Stimulated activated CD8-positive, alpha-beta memory T cell treated with anti-CD3 and anti-CD28 coated beads, Interleukin-2, amount 100 ng/mL, for 1 hour (primary cell): ENCODE measurements at places on chromosomes 7 and 10.

GRCh38 chr7:34217972-34218371 lies 312.6 kb downstream of the BMPER start:
- DNase-seq: no peak

- no peak for DNase-seq
Measured at GRCh38 chr7:157628456-157628855, 291.7 kb downstream of the DNAJB6 start.

DNA sequence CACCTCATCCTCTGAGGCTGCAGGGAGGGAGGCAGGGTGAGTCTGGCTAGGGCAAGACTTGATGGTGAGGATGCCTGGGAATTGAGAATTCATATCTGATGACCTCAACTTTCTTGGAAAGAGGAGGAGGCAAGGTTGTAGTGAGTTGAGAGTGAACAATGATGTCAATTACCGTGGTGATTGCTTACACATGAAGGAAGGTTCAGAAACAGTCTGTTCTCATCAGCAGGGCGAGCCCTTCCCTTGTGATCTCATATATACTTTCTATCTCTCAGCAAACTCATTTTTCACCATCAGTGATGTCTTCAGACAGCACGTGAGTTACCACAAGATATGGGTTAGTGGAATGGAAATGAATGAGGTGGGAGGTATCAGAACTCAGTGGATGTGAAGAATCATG lies 20.1 kb upstream of the COL13A1 start:
- no peak for DNase-seq

GRCh38 chr7:105161366-105161765 lies 147.4 kb downstream of the KMT2E start:
- DNase-seq: no peak

- DNase-seq: no peak
Measured at GRCh38 chr10:100696477-100696901, 48.9 kb upstream of the PAX2 start.

DNA sequence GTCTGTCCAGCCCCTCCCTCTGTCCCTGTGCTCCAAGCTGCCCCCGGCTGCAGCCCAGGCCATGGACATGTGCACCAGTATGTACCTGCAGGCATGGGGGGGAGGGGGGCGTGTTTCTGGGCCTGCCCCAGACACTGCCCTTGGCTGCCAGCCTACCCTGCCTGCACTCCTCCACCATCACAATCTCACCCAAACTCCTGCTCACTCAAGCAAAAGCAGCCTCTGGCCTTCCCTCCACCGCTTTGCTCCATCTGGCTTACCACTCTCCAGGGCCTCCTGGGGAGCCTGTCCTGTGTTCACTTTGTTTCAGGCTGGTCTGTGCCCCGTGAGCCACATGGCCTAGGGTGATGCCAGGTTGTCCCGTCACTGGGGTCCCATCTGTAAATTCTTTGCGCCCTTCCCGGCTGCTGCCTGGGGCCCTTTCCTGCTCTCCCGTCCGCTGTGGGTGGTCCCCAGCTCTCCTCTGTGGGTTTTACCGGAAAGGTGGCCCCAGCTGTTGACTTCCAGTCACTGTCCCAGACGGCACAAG lies 33.3 kb upstream of the PPIF start:
- DNase-seq: no peak

DNA sequence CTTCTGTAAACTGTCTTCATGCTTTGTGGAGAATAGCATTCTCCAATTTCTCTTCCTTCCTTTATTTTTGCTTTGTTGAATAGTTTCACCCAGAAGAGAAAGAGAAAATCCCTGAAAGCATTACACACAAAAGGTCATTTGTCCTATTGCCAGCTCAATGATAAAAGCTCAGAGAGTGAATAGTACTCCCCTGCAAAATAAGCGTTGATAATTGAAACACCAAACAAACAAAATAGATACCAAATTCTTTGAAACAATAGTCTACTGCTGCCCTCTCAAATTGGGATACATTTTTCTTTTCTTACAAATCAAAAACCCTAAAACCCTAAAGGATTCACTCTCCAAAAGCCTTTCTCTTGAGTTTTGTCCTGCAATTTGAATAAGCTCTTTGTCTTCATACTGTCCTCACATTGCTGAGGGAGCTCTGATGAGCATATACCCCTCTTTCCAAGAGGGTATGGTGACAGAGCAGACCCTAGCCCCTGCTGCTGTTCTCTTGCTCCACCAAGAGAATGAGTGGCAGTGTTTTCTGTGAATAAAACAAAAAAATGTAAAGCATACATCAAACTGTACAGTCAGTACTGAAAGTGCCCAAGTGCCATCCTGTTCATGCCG lies 134.4 kb downstream of the CSTF2T start:
- DNase-seq: no peak

GRCh38 chr10:132626019-132626760 lies 88.6 kb downstream of the INPP5A start:
- DNase-seq: no peak

GRCh38 chr10:90344226-90344625 lies 513.6 kb downstream of the HTR7 start:
- DNase-seq: no peak

- no peak for DNase-seq
Measured at GRCh38 chr10:60172363-60172990, 217.2 kb downstream of the ANK3 start.

- DNase-seq: no peak
Measured at GRCh38 chr10:44306762-44307161, 78.1 kb downstream of the CXCL12 start.

- DNase-seq: no peak
Measured at GRCh38 chr7:1933066-1933750, 263.1 kb downstream of the ELFN1 start.

- DNase-seq: no peak
Measured at GRCh38 chr7:43196379-43196778, 83.9 kb downstream of the HECW1 start.

- no peak for DNase-seq
Measured at GRCh38 chr10:3151889-3152565, 20.6 kb downstream of the PITRM1 start.

DNA sequence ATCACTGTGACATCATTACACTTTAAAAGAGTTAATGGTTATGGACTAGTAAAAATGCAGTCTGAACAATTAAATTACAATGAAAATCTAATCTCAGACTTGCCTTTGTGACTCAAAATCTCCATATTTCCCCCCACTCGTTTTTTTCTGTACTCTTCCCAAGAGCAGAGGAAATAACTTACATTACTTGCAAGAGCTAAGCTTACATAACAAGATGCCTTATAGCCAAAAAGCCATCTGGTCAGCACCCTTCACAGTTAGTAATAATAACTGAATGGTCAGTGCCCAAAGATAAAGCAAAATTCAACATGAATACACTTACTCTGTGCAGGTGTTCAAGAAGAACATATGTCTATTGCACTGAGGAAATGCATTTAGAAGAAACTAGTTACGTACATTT lies 1381.5 kb upstream of the CELF2 start:
- DNase-seq: no peak

GRCh38 chr10:86673827-86674581 lies 5.7 kb downstream of the LDB3 start:
- DNase-seq: no peak
